Stimulated activated CD4-positive, alpha-beta T cell treated with anti-CD3 and anti-CD28 coated beads, Interleukin-2, amount 100 ng/mL, for 4 hours (primary cell): ENCODE measurements at places on chromosomes 16 and 17.

DNA sequence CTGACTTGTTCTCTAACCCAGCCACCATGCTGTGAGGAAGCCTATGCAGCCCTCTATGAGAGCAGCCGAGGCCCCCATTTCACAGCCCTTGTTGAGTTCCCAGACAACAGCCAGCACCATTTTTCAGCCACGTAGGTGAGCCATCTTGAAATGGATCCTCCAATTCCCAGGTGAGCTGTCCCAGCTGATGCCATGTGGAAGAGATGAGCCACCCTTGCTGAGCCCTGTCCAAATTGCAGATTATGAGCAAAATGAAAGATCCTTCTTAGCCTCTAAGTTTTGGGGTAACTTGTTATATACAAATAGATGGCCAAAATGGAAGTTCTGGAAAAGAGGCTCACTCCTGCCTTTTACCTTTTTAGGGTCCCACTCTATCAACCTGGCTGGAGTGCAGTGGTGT lies 25.7 kb upstream of the TIMP2 start:
- no peak for DNase-seq

DNA sequence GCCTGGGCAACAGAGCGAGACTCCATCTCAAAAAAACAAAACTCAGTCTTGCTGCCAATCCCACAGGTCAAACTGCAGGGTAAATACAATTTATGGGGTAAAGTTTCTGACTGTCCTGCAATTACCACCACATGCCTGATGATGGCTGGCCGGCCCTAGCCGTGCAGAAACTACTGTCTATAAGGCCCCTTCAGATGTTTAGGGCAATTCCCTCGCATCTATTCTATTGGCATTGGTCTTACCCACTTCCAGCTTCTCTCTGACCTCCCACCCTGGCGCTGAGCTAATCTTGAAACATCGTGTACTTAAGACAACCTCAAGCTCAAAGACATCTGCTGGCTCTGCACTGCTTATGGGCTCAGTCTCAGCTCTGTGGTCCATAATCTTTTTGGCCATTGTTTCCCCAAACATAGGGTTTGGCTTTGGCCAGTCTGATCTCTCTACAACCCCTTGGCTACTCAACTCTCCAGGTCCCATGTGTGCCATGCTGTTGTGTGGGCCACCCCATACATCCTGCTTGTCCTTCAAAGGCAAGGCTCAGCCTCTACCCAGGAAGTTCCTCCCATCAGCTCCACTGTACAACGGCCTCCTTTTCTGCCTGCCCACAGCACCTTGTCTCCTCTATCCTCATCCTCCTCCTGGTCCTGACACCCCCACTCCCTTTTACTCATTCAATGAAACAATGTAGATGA lies 16.6 kb downstream of the MAP3K14 start:
- DNase-seq: no peak

DNA sequence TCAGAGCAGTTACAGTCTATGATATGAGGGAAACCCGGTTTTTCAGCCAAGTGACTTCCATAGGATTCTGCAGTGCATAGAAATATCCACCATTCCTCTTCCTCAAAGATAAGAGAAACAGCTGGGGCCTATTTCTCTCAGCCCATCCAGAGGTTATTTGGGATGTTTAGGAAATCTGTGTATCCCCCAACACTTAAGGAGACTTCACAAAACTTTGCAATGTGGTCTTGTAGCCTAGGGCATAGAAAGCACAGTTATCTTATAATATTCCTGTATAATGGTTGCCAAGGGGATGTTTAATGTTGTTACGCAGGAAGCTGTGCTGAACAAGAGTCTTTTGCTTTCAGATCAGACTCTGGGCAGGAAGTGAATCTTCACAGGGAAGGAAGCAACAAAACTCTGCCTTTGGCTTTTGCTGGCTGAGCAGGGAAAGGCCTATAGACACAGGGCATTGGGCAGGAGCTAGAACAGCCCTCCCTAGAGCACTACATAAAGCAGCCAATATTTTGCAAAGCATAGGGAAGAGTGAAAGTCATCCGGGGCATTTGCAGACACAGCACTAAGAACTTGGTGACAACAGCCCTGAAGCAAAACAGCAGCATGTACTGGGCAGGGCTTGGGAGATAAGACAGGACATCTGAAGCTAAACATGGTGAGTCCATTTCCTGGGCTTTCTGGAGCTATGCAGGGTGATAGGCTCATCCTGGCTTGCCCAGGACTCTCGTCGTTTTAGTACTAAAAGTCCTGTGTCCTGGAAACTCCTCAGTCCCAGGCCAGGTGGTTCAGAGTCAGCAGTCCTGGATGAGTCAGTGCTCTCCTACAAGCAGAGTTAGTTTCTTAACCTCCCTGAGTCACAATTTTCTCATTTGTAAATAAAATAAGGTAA lies 18.7 kb upstream of the BEAN1 start:
- no peak for DNase-seq

DNA sequence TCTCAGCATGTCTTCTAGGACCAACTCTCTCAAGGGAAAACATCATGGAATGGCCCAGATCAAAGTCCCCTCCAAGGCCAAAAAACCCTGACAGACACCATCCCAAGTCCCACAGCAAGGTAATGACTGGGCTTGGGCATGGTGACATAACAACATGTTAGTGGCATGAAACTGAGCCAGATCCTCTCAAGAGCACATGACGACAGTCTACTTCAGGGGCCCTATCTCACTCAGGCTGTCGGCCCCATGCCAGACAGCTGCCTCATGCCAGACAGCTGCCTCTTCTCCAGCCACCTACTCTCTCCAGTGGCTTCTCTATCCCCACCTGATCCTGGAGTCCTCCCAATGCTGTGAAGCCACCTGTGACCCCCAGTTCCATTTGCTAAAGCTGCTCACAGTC lies 18.4 kb downstream of the HSD11B2 start:
- DNase-seq: no peak

- DNase-seq: no peak
These were observed 73.0 kb downstream of the SEC14L1 start for GRCh38 chr17:77213778-77214132.

DNA sequence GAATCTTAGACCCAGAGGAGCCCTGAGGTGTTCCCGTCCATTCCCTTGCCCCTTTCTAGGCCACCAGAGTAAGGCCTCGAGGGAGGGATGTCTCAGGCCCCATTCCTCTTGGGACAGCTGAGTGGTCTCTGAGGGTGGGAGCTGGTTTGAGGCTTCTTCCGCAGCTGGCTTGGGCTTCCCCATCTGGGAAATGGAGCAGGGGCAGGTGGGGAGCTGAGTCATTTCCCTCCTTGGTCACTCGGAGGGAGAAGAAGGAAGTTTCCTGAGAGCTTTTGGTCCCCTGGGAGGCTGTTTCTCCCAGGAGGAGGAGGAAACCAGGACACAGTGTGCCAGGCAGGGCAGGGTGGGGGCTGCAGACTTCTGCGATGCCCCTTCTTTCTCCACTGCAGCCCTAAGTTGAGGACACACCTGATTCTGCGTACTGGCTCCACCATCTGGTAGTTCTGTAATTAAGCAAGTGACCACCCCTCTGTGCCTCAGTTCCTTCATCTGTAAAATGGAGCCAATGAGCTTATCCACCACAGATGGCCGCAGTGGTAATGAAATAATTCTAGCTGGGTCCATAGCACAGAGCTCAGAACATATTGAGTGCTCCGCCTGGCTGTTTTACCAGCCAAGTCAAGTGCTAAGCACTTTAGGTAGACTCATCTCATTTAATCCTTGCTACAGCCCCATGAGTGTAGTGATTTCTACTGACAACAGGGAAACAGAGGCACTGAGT lies 1.6 kb upstream of the KCNJ12 start:
- no peak for DNase-seq
